ENCODE measurements at places on chromosomes 7 and 10. TPM values are rescaled to one million over a fixed set of nuclear protein-coding genes. Genes with fewer than 3 reads are reported as not detected.

CALD1 gene
- total RNA-seq: 165 TPM

HOGA1 gene
- not detected for total RNA-seq

ANXA8L1 gene
- total RNA-seq: not detected

MYH16 gene
- total RNA-seq: not detected

FXYD4 gene
- total RNA-seq: not detected

MRC1 gene
- 0.59 TPM for total RNA-seq

SPAG6 gene
- total RNA-seq: not detected

RNF133 gene
- 0.29 TPM for total RNA-seq

CYP2C19 gene
- total RNA-seq: not detected

ADAMTS14 gene
- 0.50 TPM for total RNA-seq

ZNF804B gene
- not detected for total RNA-seq

GPR141 gene
- not detected for total RNA-seq

DGKB gene
- not detected for total RNA-seq

TRPV5 gene
- not detected for total RNA-seq

SLC18A3 gene
- total RNA-seq: not detected

ZRANB1 gene
- total RNA-seq: 17.0 TPM

DOCK4 gene
- 6.3 TPM for total RNA-seq

KLF14 gene
- not detected for total RNA-seq

SPDYE2 gene
- not detected for total RNA-seq

C10orf53 gene
- total RNA-seq: not detected

CTAGE4 gene
- total RNA-seq: not detected

KNDC1 gene
- total RNA-seq: 0.29 TPM

NHLRC2 gene
- total RNA-seq: 45.5 TPM

UPK3B gene
- not detected for total RNA-seq

PAPOLB gene
- total RNA-seq: 0.24 TPM

TRIP6 gene
- 84.1 TPM for total RNA-seq

TMEM26 gene
- total RNA-seq: 0.94 TPM

MDFIC gene
- 30.7 TPM for total RNA-seq

EVX1 gene
- 0.50 TPM for total RNA-seq

TFAM gene
- total RNA-seq: 11.3 TPM

SPDYE6 gene
- not detected for total RNA-seq

SPDYE16 gene
- not detected for total RNA-seq

AKR1C3 gene
- total RNA-seq: 328 TPM

CALML5 gene
- total RNA-seq: not detected

PIP gene
- total RNA-seq: not detected

CYP3A7 gene
- total RNA-seq: not detected

ZNF394 gene
- total RNA-seq: 18.4 TPM

GSAP gene
- 0.62 TPM for total RNA-seq

NODAL gene
- not detected for total RNA-seq

WNT16 gene
- not detected for total RNA-seq

ZNF853 gene
- total RNA-seq: 1.1 TPM
